ENCODE measurements at places on chromosomes 1 and 21.

DNA sequence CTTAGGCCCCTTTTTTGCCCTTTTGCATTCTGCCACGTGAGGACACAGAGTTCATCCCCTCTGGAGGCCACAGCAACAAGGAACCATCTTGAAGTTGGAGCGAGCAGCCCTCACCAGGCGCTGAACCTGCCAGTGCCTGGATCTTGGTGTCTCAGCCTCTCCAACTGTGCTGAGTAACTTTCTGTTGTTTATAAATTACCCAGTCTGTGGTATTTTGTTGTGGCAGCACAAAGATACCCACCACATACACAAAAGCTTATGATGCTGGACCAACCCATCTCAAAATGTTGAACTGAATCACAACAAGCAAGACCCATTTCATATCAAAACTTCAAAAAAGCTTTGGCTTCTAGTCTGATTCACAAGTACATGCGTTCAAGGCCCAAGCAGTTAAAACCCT, 649.9 kb downstream of the KIF26B start:
- no peak for DNase-seq

GRCh38 chr1:109532365-109533136, 7.1 kb upstream of the GPR61 start:
- DNase-seq: peak; percentile 79

GRCh38 chr1:235500971-235501540, 3.2 kb downstream of the B3GALNT2 start:
- DNase-seq: no peak

- DNase-seq: no peak
These were observed 9.6 kb downstream of the RHOU start for GRCh38 chr1:228744918-228745317.

Measured in stimulated activated CD4-positive, alpha-beta T cell treated with anti-CD3 and anti-CD28 coated beads, Interleukin-1b, Interleukin-23, amount 100 ng/mL, for 1 hour (primary cell).